ENCODE measurements at places on chromosomes 5 and 9. TPM values are rescaled to one million over a fixed set of nuclear protein-coding genes. Genes with fewer than 3 reads are reported as not detected.

GRCh38 chr9:21294364-21294774, 10.7 kb downstream of the IFNA5 start:
- no peak for DNase-seq

DNA sequence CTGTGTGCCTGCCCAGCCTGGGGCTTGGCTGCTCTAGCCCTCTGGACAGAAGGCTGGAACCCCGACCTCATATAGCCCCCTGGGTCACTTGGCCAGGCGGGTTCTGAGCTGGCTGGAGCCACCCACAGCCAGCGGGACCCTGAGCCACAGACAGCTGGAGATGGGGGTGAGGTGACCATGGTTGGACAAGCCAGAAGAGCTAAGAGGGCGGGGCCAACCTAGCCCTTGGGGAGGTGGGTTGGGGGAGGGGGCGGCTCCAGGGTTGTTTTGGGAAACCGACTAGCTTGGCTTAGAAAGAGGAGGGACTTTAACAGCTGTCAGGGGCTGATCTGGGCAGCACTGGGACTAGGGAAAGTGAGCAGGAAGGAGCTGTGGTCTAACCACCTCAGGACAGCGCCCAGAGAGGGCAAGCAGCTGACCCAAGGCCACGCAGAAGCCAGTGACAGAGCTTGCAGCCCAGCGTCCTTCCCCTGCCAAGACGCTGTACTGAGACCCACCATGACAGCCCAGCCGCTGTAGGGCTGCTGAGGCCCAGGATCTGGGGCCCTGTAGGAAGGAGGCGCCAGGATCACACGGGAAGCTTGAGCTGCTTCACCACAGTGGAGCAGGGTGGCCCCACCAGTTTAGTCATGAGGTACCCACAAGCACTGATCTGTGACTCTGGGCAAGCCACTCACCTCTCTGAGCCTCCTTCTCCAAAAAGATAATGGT, 2.2 kb downstream of the AIF1L start:
- no peak for DNase-seq

- no peak for DNase-seq
Measured at GRCh38 chr5:52134013-52134650, 653.6 kb upstream of the ITGA1 start.

DNA sequence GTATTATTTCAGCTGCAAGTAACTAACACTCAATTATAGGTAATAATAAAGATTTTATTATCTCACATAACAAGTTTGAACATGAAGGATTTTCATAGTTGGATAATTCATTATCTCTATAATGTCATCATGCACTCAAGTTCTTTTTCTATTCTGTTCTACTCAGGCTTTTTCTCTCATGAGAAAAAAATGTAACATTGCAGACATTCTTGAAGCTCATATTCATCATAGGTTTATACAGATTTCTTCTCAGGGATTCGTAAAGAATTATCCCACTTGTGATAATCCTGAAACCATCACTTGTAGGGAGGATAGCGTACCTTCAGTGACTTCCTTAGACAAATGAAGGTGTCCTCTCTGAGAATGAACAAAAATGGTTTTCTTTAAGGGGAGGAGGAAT, 150.3 kb downstream of the XRCC4 start:
- no peak for DNase-seq

DNA sequence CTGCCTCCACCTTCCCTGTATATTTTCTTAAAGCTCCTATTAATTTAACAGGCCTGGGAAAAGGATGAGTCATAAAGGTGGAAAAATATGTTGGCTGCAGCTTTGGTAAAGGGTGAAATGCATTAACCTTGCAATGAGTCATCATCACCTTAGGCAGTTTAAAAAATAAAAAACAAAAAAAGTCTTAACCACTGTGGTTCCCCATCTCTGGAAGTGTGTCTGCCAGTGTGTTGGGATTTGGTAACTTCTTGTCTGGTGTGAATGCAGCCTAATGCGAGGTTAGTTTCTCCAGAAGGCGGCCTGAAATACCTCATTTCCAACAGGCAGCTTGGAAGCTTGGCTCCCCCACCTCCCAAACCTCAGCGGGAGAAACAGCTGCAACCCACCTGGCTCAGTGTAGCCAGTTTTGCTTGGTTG, 265.3 kb upstream of the GAS1 start:
- DNase-seq, result no peak

- DNase-seq, result no peak
Measured at GRCh38 chr5:14142202-14142826, 828 bp upstream of the TRIO start.

DNA sequence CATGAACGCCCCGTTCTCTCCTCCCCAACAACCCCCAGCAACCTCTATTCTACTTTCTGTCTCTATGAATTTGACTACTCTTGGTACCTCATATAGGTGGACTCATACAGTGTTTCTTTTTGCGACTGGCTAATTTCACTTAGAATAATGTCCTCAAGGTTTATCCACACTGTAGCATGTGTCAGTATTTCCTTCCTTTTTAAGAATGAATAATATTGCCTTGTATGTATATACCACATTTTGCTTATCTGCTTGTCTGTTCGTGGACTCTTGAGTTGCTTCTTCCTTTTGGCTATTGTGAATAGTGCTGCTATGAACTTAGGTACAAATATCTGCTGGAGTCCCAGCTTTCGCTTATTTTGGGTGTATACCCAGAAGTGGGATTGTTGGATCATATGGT, 42.7 kb downstream of the IQGAP2 start:
- no peak for DNase-seq

DNA sequence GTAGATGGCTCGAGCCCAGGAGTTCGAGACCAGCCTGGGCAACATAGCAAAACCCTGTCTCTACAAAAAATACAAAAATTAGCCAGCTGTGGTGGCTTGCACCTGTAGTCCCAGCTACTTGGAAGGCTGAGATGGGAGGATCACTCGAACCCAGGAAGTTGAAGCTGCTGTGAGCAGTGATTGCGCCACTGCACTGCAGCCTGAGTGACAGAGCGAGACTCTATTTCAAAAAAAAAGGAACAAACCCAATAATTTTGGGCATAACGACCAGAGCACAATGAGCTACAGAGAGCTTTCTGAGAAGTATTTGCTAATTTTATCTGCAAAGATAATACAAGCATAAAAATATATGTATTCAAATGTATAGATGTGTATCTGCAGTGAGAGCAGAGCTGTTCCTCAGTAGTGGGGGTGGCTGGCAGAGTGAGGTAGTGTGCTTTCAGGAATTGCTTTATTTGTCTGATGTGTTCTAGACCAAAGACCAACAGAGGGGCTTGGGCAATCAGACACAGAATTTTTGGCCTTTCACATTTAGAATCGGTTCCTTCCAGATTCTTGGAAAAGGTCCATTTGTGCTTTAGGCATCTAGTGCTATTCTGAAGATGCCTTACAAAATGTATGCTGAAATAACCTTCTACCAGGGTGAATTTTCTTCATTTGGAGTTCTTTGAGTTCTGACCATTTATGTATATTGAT, 5.2 kb downstream of the DOCK8 start:
- no peak for DNase-seq

DNA sequence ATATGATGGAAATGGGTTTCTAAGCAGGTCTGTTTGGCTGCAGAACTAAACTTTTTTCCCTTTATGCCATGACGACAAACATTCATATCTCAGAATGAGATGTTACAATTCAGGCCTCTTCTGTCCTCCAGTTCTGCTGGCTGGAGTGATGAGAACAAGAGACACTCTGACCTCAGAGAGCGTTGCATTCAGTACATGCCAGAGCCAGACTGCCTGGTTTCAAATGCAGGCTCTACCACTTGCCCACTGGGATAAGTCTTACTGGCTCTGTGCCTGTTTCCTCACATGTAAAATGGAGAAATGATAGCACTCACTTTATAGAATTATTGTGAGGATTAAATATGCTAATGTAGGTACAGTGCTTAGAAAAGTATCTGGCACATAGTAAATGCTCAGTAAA, 24.8 kb upstream of the TOMM5 start:
- DNase-seq, result no peak

DNA sequence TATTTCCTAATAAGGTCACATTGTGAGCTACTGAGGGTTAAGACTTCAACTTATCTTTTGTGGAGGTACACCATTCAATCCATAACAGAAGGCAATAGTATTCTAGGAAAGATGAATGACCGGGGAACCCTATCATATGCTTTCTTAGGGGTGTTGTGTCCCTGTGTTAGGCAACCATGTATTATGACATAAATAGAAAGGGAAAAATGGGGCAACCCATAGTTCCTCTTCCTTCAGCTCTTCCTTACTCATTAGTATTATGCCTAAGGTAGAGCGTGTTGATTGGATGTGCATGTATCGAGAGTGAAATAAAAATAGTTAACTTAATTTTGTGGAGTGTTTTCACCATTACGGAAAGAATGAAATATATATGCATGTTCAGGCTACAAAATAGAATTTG, 6.0 kb upstream of the CCNJL start:
- no peak for DNase-seq

DNA sequence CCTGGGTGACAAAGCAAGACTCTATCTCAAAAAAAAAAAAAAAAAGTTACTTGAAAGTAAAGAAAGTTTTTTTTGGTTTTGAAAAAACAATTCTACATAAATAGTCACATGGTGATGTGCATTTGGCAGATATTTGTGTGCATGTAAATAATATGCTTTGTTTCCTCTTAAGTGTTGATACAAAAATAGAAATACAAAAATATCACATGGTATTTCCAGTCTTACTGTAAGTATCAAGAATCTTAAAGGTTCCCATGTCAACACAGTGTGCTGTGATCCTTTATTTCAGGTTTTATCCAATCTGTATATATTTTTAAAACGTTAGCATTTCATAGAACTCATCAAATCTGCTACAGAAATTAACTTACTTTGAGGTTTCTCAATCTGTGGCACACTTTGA, 521.9 kb downstream of the TLE4 start:
- no peak for DNase-seq

DNA sequence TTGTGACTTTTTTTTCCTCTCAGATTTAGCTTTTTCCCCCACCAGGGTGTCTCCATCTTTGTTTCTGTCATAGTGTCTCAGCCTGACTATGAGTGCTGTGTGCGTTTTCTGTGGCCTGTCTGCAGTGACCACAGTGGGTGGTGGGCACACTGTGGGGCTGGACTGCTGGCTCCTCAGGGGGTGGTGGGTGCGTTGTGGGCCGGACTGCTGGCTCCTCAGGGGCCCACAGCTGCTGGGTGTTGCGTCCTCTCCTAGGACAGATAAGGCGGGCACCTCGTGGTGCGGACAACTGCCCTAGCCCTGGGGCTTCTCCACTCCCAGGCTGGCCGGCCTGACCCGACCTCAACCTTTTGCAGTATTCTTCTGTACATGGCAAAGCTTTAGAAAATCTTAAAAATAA, 100.4 kb downstream of the EHMT1 start:
- no peak for DNase-seq

GRCh38 chr9:106156465-106156864, 462.1 kb downstream of the TMEM38B start:
- no peak for DNase-seq

GRCh38 chr5:113794981-113795380, 281.5 kb downstream of the YTHDC2 start:
- no peak for DNase-seq

DNA sequence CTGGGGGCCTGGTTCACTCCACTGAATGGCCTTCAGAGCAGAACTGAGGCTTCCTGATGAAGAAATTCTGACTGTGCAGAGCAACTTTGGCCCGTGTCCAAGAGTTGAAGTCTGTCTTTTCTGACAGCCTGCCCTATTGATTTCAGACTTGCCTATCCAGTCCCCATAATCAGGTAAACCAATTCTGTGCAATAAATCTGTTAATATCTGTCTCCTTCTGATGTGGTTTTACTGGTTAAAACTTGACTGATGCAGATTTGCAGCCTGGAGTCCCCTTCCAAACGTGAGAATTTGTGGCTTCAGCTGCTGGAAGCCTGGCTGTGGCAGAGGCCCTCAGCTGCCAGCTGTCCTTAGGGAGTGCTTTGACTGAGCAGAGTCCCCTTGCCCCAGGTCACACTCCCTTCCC, 283.9 kb upstream of the ANKRD55 start:
- DNase-seq, result peak; percentile 54

DNA sequence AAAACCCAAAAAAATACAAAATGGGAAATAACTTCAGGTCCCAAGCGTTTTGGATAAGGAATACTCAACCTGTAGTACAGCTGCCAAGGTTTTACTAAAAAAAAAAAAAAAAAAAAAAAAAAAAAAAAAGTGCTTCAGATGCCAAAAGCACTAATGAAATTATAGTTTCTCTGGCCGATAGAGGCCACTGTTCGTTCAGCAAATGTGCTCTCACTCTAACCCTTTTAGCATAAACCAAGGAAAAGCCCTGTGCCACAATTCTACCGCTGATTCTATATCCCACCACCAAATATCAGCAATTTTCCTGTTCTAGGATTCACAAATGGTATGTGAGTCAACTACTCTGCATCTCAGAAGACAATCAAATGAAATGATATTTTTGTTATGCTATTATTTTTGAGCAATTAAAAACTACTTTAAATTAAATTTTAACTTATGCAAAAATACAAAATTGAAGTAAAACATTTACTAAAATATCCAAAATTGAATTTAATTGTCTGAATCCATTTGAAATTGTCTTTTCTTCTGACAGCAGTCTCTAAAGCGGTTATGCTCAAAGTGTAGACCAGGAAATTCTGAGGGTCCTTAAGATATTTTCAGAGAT, 79.8 kb downstream of the RICTOR start:
- DNase-seq, result no peak

DNA sequence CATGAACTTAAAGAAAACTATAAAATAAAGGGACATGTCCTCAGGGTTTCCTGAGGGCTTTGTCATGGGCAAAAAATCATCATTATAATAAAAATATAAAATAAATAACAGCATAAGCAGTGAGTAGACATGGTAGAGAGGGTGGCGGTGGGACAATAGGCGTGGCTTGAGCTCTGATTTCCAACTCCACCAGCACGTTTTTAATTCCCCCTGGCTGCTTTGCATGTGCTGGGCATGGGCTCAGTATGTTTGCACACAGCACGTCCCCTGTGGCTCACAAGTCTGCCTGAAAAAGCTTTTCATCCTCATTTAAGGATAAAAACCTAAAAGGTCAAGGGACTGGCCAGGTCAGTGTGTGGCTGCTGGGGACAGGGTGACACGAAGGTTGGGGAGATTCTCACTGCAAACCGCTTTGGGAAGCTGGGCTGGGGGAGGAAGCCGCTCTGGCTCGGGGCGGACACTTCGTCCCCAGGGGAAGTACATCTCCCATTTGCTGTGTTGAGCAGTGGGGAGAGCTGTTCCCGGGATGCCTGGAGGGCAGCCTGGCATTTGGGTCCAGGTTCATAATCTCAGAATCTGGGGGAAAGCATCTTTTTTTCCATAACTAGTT, 32.6 kb downstream of the NKX2-5 start:
- no peak for DNase-seq

Gene ANP32B
- total RNA-seq, result 136 TPM

Gene COL5A1
- 64.7 TPM for total RNA-seq

Gene KCNV2
- not detected for total RNA-seq

Gene IL4
- not detected for total RNA-seq

All from ureter (tissue), 1 donor.